Psoas muscle (tissue), 8 donors: ENCODE measurements at places on chromosomes 16 and 17. TPM values are rescaled to one million over a fixed set of nuclear protein-coding genes. Genes with fewer than 3 reads are reported as not detected.

SULT1A4 gene
- 5.7 TPM for total RNA-seq

ADAMTS18 gene
- total RNA-seq: 0.28 TPM

GRCh38 chr16:85715169-85716021 is 26.6 kb upstream of the GINS2 start:
- DNase-seq: no peak

GRCh38 chr17:17205368-17206123 is 587 bp downstream of the PLD6 start:
- DNase-seq: peak; percentile 64

PDXDC1 gene
- 63.1 TPM for total RNA-seq

GRCh38 chr16:47110939-47111338 is 32.8 kb downstream of the NETO2 start:
- DNase-seq: no peak

USP43 gene
- total RNA-seq: 0.06 TPM

ZSCAN10 gene
- not detected for total RNA-seq

AGRP gene
- total RNA-seq: not detected

MMP2 gene
- total RNA-seq: 43.0 TPM

GRCh38 chr17:75777296-75777922 is 7.2 kb upstream of the UNK start:
- DNase-seq: no peak

DNA sequence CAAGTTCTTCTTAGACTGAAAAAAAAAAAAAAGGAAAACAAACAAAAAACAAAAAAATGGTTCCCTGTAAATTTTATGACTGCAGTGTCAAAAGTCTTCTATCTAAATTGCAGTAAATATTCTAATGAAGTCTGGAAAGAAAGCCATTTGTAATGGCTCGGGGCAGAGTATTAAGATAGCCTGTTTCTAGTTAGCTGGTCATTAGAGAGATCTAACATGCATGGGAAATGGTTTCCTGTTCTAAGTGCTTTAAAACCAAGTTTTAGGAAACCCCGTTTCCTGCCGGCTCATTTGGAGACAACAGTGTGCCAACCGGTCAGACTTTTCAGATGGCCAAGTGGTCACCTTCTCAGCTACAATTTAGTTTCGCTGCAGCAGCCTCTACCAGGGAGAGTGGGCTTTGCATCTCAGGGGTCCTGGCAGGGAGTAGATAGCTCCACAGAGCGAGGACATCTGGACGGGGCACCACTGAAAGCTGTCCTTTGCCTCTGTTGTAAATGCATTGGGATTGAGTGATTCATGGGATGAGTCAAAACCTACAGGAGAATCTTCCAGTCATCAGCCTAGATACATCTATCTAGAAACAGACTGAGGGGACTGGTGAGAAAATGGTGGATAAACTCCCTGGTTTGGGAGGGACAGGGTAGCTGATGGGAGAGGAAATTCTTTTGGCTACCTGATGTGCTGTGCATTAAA is 473.2 kb upstream of the SALL1 start:
- no peak for DNase-seq

DNA sequence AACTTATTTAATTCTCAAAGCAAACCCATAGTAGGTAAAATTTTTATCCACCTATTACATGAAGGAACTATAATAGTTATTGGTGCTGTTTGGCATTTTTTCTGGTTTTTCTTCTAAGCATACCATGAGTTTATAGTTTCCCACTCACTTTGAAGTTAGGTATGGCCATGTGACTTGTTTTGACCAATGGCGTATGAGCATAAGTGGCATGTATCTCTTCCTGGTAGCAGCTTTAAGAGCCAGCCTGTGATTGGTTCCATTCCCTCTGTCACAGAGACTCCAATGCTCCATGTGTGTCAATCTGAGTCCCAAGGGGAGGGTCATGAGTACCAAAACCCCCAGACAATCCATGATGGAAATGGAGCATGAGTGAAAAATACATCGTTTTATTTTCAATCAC is 282.9 kb upstream of the N4BP1 start:
- DNase-seq: no peak

MMP28 gene
- total RNA-seq: 0.61 TPM

DNA sequence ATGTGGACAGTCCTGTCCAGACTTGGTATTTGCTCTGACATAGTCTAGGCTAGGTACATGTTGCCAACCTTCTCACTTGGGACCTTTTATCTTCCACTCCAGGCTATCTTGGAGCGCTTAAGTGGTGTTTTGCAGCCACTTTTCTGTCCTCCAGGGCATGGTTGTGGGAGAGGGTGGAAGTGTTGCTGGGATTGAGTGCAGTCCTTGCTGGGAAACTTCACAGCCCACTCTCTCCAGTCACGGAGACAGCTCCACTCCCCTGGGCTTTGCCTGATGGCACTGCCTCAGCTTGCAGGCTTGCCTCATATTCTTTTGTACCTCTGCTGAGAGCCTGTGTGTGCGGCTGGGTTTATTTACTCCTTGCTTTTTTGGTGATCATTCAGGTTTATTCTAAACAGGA is 17.4 kb downstream of the RPA1 start:
- no peak for DNase-seq

DNA sequence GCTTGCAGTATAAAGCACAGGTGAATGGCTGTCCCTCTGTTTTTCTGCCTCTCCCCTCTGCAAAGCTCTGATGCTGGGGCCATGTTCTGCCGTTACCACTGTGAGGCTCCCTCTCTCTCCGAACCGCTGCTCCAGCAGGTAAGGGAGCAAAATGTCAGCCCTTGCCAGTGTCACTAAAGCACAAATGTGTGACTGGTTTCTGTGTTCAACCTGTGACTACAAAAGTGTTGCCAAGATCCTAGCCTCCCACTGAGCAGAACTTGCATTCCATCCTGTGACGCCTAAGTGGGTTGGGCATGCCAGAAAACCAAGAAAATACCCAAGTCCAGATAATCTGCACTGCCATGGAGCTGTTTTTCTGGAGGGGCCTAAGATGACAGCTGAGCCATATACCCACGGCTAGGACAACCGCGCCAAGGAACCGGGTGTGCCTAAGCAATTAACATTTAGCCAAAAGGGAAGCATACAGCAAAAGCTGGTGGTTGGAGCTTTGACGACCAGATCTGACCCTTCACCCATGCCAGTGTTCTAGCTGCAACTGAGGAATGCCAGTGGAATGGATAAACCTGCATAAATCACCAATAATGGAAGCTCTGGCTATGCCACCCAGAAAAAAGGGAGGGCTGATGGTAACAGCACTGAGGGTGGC is 35.0 kb downstream of the PSME3IP1 start:
- no peak for DNase-seq

DNA sequence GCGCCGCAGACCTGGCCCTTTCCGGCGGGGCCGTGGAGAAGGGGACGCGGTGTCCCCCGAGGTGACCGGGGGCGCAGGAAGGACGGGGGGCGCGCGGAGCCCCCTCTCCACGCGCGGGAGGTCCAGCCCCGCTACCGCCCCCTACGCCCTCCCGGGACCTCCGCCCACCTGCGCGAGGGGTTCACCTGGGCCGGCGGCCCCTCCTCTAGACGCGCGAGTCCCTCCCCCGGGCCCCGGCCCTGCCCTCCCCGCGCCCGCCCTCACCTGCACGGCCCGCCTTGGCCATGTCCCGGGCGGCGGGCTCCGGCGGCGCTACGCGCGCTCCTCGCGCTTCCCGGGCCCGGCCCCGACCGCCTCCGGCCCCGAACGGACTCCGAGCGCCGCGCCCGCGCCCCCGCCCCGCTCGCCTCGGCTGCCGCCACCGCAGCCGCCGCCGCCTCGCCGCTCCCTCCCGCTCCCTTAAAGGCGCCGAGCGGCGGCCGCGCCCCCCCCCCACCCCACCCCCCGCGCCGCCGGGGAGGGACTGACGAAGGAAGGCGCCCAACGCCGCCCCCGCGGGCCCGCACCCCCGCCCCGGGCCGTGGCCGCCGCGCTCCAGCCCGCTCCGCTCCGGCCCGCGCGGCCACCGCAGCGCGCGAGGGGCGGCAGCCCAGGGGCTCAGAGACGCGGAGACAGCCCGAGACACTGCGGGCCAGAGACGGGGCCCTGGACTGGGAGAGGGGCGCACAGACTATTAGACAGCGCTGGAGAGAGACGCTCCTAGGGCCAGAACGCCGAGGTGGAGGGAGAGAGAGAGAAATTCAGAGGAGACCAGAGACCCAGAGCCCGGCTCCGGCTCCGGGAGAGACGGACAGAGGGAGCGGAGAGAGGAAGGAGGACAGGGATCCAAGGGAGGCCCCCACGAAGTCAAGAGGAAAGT is at the start of gene PITPNM3:
PITPNM3 (minus strand) TSS at position 435 of the 919 bp plus-strand sequence; CDS start at position 286, 149 bp downstream.
- no peak for DNase-seq

DNA sequence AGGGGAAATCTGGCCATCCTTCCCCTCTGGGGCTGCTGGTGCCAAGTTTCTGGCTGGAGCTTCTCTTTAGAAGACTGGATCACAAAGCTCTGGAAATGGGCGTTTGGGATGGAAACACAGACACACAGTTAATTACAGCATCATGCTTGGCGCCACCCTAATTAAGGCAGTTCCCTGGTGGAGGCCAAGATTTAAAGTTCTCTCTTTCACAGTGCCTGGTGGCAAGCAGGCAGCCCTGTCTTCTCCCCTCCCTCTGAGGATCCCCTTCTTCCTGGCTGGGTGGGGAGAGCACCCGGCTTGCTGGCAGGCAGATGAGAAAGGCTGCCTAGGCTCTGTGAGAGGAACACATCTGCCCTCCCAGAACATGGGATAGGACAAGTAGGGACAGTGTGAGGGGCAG is 59.0 kb upstream of the NKD1 start:
- DNase-seq: no peak

KIFC3 gene
- 17.8 TPM for total RNA-seq

- DNase-seq: no peak
Measured at GRCh38 chr17:58999500-58999899, 107.2 kb downstream of the TRIM37 start.

GPRC5B gene
- total RNA-seq: 38.5 TPM

- no peak for DNase-seq
Measured at GRCh38 chr16:57178793-57179212, 7.0 kb downstream of the PSME3IP1 start.

GRCh38 chr16:10949424-10949970 is 5.1 kb downstream of the CLEC16A start:
- no peak for DNase-seq

WNT3 gene
- total RNA-seq: 0.08 TPM

DNA sequence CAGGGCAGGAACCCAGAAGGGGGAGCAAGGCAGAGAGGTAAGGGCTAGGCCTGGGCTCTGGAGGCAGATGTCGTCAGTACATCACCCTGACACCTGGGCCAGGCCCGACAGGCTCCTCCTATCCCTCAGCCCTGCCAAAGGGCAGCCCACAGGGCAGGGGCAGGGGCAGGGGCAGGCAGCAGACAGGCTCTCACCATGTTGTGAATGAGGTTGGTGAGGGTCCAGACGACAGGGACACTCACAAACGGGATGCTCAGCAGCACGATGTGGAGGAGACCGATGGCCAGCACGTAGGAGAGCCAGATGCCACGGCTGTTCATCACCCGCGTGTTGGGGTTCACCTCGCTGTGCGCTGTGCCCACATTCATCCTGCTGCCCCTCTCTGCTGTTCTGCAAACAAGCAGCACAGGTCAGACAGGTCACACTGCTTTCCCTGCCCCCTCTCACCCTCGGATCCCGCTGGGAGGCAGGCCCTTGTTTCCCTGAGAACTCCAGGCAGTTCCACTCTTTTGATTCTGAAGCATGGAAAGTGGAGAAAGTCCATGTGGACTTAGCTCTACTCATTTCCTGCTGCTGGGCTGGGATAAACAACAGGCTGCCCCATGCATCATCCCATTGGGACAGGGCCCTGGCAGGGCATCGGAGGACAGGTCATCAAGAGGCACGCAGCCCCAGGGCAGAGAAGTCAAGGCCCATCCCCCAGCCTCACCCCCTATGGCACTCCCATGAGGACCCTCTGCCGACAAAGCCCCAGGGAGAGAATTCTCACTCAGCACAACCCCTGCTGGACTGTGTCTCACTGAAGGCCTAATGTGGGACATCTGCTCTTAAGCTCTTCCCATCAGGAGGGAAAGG is 3.3 kb downstream of the ORMDL3 start:
- DNase-seq: no peak

- no peak for DNase-seq
Measured at GRCh38 chr17:1454541-1454940, 1.5 kb downstream of the CRK start.

DNA sequence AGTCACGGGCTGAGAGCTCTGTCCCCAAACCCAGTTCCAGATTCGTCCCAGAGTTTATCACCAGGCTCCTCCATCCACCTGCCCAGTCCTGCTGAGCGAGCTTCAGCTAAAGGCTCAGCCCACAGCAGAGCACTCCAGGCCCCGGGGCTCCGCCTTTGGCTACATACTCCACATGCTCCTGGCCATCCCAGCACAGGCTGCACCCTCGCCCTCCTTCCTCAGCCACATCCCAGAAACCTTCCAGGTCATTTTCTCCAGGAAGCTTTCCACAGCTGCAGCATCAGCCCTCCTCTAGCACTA is 4.7 kb upstream of the CD2BP2 start:
- no peak for DNase-seq

DNA sequence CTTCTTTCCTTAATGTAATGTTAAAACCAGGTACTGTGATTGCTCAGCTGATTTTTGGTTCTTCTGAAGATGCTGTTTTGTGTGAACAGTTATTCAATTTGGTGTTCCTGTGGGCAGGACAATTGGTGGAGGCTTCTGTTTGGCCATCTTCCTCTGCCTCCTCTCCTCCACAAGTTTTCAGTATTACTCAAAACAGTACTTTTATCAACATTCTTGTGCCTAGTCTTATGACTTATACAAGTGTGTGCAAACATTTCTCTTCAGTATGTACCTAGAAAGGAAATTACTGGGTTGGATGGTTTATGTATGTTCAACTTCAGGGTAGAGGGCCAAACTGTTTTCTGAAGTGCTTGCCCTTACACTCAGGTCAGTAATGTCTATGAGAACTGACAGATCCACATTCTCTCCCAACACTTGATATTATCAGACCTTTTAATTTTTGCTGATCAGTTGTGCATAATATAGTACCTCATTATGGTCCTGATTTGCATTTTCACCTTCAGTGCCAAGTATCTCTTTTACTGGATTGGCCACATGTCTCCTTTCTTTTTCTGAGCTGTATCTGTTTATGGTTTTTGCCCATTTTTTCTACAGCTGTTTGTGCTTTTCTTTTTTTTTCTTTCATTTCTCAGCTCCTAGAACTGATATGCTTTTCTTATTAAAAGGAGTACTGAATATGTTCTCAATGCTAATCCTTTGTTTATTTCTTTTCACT is 50.9 kb downstream of the ERCC4 start:
- no peak for DNase-seq

- no peak for DNase-seq
Measured at GRCh38 chr16:668519-669171, 713 bp downstream of the RHOT2 start.
